Amniotic epithelial cell (primary cell): ENCODE measurements at places on chromosomes 6 and 20.

DNA sequence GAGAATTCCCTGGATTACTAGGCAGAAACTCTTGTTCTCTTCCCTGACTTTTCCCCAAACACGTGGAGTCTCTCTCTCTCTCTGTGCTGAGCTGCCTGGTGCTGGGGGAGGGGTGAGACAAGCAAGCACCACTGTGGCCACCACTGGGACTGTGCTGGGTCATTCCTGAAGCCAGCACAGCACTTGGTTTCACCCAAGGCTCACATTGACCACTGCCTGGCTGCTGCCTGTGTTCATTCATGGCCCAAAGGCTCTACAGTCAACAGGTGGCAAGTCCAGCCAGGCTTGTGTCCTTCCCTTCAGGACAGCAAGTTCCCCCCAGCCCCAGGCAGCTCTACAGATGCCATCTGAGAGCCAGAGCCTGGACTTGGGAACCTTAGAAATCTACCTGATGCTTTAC lies 92.2 kb downstream of the CTNNBL1 start:
- no peak for DNase-seq

DNA sequence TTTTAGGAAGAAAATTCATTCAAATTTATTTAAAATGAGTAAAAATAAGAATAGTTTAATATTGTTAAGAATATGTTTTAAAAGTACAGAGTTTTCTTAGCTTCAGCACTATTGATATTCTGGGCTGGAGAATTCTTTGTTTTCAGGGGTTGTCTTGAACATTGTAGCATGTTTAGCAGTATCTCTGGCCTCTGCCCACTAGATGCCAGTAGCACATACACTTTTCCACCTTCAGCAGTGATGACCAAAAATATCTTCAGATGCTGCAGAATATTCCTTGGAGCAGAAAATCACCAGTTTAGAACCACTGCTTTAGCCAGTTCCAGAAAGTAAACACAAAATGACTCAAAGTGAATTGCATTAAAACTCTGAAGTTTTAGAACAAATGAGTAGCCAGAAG lies 19.4 kb upstream of the SDHAF4 start:
- peak; percentile 21 for DNase-seq

GRCh38 chr6:154134471-154135147 lies 95.6 kb downstream of the OPRM1 start:
- DNase-seq = no peak

DNA sequence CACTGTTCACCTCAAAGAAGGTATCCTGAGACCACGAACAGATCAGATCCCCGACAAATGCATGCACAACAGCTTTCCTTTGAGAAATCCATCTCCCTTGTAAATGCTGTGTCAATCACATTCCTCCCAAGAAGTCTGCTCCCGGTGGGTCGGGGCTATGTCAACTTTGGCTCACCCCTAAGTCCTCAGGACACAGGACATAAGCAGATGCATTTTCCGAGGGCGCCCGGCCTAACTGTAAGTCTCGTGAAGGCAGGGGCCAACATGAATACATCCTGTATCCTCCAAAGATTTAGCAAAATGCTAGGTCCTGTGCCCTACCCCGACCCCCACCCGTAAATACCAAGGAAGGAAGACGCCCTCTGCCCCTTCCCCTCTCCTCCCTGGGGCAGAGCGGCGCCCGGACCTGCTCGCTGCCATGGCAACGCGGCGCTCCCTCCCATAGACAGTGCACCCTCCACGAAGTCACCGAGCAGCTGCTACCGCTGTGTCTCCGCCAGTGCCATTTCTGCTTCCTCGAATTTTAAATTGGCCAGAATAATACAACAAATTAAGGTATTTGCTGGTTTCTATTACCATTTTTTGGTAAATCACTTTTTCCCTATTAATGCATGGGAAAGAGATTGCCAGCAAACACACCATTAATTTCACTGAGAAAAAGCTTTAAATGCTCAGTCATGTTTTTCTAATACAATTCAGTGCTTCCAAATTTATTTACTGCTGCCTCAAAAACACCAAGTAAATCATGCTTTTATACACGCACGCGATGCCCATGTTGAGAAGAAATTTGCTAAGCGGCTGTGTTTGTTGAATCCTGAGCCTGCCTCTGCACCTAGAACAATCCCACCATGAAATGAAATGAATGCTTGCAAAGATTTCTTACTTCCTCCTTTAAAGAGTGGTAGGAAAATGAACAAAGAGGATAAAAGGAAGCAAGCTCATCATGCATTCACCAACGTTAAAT lies 100.6 kb downstream of the PCSK2 start:
- DNase-seq = no peak

GRCh38 chr6:116191881-116192280 lies 62.0 kb downstream of the TSPYL4 start:
- no peak for DNase-seq

DNA sequence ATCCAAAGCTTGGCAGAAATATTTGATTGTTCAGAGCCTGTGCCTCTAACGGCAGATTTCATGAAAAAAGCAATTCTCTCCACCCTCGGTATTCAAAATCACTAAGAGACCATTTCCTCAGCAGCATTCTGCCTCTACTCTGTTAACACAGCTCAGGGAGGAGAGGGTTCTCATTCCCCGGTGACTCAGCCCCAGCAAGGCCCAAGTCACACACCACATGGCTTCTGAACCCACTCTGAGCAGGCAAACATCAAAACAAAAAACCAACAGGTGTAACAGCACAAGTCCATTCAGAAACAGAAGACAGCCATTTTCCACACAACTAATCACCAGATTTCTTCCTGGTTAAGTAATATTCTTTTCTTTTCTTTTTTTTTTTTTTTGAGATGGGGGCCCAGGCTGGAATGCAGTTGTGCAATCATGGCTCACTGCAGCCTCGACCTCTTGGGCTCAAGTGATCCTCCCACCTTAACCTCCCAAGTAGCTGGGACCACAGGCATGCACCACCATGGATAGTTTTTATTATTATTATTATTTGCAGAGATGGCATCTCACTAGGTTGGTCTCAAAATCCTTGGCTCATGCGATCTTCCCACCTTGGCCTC lies 55.4 kb downstream of the GFOD1 start:
- DNase-seq = peak; percentile 54

DNA sequence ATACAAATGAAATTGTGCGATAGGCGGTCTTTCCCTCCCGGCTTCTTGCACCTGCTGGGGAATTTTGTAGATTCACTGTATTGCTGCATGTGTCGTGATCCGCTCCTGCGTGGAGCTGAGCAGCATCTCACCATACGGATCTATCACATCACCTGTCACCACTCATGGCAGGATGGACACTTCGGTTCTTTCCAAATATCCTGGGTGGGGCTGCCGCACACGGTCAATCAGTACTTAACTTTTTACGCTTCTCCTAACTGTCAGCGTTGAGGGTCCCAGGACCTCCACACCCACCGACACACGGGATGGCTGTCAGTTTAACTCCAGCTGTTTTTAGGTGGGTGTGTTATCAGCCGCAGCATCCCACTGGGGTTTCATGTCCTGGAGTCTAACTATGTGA lies 19.2 kb downstream of the TAF4 start:
- no peak for DNase-seq

DNA sequence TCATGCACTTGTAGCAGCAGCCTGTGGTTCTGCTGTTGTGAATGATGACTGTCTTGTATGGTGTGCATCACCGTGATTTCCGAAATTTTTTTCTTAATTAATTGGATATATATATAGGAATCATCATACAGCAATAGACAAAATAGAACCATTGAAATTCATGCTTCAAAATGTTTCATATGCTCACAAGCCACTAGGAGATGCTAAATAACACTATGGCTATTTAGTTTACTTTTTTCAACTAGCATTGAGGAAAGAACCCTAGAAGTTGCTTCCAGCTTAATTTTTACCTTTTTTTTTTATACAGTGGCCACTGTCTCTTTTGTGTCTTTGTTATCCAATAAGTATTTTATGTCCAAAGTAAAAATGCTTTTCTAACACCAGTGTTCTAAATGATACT lies 485.4 kb downstream of the CDKAL1 start:
- DNase-seq = no peak

GRCh38 chr6:138115201-138115600 lies 8.0 kb upstream of the PERP start:
- no peak for DNase-seq

DNA sequence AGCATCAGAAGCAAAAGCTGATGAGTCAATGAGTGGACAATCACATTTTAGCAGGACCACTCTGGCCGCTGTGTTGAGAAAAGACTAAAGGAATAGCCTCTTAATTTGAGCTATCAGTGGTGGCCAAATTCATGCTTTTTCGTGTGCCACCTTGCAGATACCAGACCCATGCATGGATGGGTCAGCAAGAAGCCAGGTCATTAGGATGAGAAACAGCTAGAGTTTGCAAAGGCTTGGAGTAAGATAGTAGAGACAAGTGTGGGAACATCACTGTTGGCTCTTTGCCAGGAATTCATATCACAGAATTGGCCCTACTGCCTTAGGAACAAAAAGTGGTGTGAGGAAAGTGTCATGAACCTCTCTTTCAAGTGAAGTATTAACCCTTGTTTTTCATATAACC lies 25.5 kb downstream of the MRAP2 start:
- no peak for DNase-seq

DNA sequence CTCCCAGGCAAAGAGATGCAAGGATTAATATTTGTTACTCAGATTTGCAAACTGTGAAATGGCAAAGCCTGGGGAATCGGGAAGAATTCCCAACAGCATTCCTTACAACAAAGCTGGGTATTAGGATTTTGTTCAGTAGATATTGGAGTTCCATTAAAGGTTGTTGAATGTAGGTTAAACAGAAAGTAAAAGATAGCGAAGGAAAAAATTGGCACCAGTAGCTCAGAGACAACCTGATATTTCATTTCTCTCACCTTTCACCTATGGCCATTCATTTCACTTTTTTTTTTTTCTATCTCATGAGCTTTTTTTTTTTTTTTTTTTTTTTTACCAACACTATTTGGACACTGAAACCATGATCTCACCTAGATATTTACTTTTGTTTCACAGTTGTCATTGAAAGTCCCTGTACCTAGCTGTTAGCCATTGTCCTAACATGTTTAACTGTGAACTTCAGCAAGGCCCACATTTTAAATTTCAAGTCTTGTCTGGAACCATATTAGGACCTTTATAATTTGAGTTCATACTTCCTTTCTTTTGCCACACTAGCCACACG lies 552.5 kb downstream of the HAO1 start:
- DNase-seq = no peak

DNA sequence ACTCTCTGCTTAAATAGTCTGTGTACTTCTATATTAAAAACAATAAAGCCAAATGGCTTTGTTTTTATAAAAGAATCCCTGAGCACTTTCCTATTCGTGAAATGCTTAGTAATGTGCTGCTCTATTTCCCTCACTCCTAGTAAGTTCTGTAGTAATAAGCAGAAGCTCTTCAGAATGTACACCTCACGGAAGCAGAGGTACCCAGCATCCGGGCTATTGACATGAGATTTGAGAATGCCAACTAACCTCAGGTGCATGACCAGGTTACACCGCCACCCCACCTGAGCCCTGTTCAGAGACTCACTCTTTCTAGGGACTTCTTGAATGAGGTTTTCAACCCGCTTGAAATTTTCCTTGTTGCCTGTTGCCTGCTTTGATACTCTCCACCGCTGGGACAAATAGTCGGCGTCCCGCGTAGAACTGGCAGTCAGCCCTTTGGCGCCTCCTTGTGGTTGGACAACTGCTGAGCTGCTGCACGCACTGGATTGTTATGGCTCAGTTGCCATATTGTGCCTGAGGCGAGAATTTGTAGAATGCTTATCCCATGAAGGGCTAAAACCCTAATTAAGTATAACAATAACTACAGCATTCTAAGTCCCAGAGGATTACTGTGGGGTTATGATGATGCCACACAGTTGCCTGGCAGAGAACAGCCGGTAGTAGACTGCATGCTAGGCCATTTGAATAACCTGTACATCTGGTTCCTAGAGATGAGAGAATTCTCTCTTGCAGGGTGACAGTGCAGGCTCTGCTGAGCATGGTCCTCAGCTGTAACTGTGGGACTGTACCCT lies 95.4 kb downstream of the KHDC1L start:
- peak; percentile 53 for DNase-seq

DNA sequence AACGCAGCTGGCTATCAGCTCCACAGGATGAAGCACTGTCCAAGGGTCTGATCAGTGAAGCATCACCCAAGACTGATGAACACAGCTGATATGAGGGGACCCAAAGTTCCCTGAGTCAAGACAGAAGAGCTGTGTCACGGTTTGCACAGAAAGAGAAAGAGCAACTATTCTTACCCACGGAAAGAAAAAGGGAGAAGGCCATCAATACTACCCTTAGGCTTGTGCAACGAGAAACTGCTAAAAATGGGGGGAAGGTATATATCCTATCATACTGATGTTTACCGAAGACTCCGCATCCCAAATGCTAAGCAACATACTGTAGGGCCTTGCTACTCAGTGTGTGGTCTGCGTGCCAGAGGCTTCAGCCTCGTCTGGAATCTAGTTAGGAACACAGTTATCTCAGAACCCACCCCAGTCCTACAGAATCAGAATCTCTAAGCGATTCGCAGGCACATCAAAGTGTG lies 665 bp downstream of the FASTKD5 start:
- peak; percentile 46 for DNase-seq

DNA sequence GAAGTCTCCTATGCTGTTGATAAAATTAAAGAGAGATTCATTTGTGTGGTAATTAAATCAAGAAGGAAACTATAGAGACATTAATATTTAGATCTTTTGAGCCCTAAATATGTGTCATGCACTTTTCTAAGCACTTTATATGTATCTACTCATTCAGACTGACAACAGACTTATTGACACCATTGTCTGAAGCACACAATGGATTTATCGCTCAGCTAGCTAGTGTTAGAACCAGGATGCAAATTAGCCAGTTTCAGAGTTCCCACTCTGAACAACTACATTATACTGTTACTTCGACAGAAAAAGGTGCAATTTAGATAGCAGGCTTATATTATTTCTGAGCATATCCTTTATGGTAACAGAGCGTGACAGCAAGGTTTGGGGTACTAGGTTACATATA lies 27.7 kb upstream of the KIAA0408 start:
- DNase-seq = no peak

DNA sequence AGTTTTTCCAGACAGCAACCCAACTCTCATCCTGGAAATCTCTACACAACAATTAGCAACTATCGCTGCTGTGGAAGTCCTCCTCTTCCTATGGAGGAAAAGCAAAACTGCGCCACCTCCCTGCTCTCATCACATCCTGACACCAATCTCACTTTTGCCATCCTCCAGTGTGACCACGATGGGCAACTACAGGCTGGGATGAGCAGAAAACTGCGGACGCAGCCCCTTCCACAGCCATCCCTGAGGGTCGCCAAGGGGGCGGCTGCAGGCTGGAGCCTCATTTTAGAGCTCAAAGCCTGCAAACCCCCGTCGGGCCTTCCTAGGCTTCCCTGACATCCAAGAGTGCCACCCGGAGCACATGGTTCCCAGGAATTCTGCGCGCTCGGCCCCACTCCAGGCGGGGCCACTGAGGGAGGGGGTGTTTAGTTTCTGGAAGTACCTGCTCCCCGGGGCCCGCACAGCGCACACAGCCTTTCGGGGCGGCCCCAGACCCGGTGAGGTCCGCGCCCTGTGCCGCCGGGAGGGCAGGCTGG lies 1.2 kb downstream of the TCFL5 start:
- peak; percentile 39 for DNase-seq

GRCh38 chr6:114404339-114404955 lies 61.6 kb upstream of the HS3ST5 start:
- DNase-seq = no peak

GRCh38 chr6:3359101-3359752 lies 97.6 kb downstream of the SLC22A23 start:
- DNase-seq = no peak

- DNase-seq = no peak
Observed at GRCh38 chr20:44714102-44714700, 968 bp upstream of the CCN5 start.
